Stimulated activated CD4-positive, alpha-beta T cell treated with anti-CD3 and anti-CD28 coated beads, Interleukin-1b, Interleukin-23, amount 100 ng/mL, for 1 hour (primary cell): ENCODE measurements at places on chromosomes 5 and 9.

DNA sequence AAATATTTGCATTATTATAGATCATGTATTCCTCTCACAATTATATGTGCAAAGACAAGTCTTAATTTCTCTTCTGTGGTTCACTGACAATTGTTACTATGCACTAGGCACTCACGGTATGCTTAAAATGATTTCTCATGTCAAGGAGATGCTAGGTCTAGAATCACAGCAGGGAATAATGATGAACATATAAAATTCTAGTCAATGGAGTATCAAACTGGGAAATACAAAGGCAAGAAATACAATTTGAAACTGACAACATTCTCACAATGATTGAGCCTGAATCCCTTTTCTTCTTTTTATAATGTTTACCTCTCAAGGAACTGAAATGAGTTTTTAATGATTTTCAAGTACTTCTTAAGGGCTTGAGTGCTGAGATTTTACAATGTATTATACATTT is 302.3 kb upstream of the GRAMD2B start:
- DNase-seq = no peak

- DNase-seq = no peak
Measured at GRCh38 chr9:95719354-95719753, 156.1 kb upstream of the ERCC6L2 start.

GRCh38 chr5:175693741-175694140 is 35.9 kb downstream of the HRH2 start:
- no peak for DNase-seq

DNA sequence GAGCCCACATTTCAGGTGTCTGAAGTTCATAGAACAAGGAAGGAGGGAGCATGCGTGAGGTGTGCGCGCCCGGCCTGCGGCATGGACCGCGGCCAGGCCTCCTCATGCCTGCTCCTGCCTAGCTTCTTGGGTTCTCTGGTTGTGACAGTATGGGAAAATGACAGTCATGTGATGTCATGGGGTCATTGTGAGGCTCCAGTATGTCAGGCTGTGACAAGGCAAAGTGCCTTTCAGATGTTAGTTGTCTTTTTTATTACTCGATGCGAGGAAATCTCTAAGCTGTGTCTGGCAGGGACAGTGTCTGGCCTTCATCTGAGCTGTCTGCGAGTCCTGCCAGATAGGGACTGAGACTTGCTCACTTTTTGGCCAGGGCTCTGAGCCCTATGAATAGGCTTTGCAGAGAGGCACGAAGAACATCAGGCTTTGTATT is 13.3 kb downstream of the UCK1 start:
- DNase-seq = no peak
